ENCODE measurements at places on chromosomes 6 and 20.
A peak's percentile ranks its signal among the peaks of the same experiment; 100 is the strongest.

GRCh38 chr20:9407805-9408421, 106.5 kb upstream of the LAMP5 start:
- H3K27ac ChIP-seq, result no peak overlapping the region
- no peaks in the 10 kb centered on the region for H3K36me3 ChIP-seq
- no peak overlapping the region for H3K4me3 ChIP-seq

- no peaks in the 10 kb centered on the region for H3K4me1 ChIP-seq
- no peaks in the 10 kb centered on the region for H3K27me3 ChIP-seq
- no peak for DNase-seq
- no peaks in the 10 kb centered on the region for H3K36me3 ChIP-seq
- no peak overlapping the region for H3K27ac ChIP-seq
- H3K4me3 ChIP-seq, result no peak overlapping the region
These were observed 869.9 kb downstream of the KIF16B start for GRCh38 chr20:15703171-15703911.

DNA sequence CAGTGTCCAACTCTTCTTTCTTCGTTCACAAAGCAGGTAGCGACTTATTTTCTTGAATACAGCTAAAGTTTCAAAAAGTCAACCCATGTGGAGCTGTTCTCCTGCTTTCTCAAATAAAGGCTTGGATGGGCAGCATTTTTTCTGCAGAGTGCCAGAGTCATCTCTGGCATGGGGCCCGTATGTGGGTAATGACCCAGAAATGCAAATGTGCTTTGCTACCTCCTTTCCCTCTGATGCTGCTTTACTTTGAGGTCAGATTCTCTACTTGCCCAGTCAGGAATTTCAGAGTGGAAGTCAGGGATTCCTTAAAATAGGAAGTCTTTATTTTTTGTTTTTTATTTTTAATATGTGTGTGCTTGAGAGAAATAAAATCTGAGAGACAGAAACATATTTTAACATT, 4.9 kb downstream of the NKAIN2 start:
- H3K27ac ChIP-seq, result no peak overlapping the region
- H3K4me1 ChIP-seq, result no peaks in the 10 kb centered on the region
- no peak overlapping the region for H3K4me3 ChIP-seq
- H3K36me3 ChIP-seq, result no peaks in the 10 kb centered on the region

GRCh38 chr6:108712946-108713345, 135.3 kb upstream of the ARMC2 start:
- no peak for DNase-seq
- H3K27ac ChIP-seq, result no peak overlapping the region
- H3K4me1 ChIP-seq, result peaks cover 5% of the 10 kb centered on the region
- H3K27me3 ChIP-seq, result no peaks in the 10 kb centered on the region
- H3K4me3 ChIP-seq, result no peak overlapping the region

GRCh38 chr6:147262946-147263345, 58.7 kb downstream of the STXBP5 start:
- H3K27ac ChIP-seq, result no peak overlapping the region
- H3K36me3 ChIP-seq, result no peaks in the 10 kb centered on the region
- no peak overlapping the region for H3K4me3 ChIP-seq
- H3K27me3 ChIP-seq, result no peaks in the 10 kb centered on the region

DNA sequence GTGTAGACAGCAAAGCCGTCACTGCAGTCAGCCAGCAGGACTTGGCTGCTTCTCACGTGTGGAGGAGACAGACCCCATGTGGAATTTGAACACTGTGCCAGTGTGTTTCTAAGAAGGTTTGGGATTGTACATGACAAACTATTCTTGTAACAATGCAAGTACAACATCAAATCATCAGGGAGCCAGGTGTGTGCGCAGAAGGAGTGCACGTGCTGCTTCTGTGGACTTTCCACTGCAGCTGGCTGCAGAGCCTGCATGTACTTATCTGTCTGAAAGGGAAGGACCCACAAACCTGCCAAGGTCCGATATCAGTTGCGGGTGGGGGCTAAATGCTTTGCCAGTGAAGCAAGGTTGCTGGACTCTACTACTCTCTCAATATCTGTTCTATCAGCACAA, 211.6 kb downstream of the WDR27 start:
- no peaks in the 10 kb centered on the region for H3K4me1 ChIP-seq
- H3K27me3 ChIP-seq, result no peaks in the 10 kb centered on the region
- no peak overlapping the region for H3K4me3 ChIP-seq
- no peaks in the 10 kb centered on the region for H3K36me3 ChIP-seq
- DNase-seq, result no peak
- no peak overlapping the region for H3K27ac ChIP-seq

DNA sequence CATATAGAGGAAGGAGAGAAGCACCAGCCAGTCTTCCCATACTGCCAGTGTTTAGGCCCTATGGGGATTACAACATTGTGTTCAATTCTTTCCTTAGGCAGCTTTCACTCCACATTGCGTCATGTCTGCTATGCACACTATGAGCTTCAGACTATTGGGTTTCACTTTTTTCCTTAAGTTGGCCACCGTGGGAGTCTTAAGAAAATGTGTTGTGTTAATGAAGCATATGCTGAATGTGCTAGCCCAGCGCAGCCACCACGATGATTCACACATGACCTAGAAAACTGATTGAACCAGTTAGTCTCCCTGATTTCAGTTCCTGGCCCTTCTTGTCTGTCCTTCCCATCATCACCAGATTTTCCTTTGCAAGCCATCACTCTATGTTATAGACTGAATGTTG, 21.5 kb downstream of the TUBB2B start:
- H3K4me3 ChIP-seq, result no peak overlapping the region
- DNase-seq, result no peak
- no peak overlapping the region for H3K27ac ChIP-seq
- no peaks in the 10 kb centered on the region for H3K4me1 ChIP-seq
- no peaks in the 10 kb centered on the region for H3K36me3 ChIP-seq

DNA sequence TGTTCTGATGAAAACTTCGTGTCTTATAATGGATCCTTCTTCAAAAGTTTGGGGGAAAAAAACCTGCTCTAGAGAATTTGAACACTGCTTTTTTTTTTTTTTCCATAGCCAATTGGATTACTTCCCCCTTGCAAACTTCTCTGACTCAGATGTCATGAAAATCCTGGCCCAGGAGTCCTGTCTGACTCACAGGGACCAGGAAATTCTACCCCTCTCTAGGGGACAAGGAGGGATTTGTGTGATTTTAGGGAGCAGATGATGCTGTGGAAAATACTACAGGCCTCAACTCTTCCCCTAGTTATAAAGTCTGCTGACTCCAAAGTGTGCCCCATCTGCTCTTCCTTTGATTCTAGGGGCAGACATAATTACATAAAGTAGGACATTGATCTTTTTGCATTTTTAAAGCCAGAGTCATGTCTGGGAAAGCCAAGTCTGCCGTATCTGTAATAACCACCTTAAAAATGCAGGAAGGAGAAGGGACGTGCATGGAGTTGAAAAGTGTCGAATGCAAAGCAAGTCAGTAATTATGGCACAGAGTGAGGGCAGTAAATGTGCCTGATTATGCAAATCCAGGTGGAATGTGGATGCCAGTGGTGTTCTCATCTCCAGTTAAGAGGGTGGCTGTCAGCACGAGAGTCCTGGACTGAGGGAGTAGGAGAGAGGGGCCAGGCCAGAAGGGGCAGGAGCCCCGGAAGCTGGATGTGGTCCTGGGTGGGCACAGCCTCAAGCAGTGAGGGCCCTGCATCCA, 144.3 kb upstream of the SULF2 start:
- no peak overlapping the region for H3K27ac ChIP-seq

DNA sequence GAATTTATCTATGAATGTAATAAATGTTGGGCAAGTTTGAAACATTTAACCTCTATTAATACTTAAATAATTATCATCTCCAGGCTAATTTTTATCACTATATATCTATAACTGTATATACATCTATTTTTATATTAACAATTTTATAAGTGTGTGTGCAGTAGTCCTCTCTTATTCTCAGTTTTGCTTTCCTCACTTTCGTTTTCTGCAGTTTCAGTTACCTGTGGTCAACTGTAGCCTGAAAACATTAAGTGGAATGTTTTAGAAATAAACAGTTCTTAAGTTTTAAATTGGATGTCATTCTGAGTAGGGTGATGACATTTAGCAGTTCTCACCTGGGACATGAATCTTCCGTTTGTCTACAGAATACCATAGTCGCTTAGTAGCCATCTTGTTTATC, 379.4 kb upstream of the MAN1A1 start:
- H3K27me3 ChIP-seq, result no peaks in the 10 kb centered on the region
- H3K27ac ChIP-seq, result peak overlapping the region; percentile 73
- H3K36me3 ChIP-seq, result no peaks in the 10 kb centered on the region
- H3K4me3 ChIP-seq, result no peak overlapping the region

- H3K4me1 ChIP-seq, result no peaks in the 10 kb centered on the region
- peak overlapping the region; percentile 24 for H3K4me3 ChIP-seq
- no peaks in the 10 kb centered on the region for H3K36me3 ChIP-seq
- H3K27ac ChIP-seq, result no peak overlapping the region
- H3K27me3 ChIP-seq, result no peaks in the 10 kb centered on the region
These were observed 79.0 kb downstream of the IPCEF1 start for GRCh38 chr6:154277629-154278017.

DNA sequence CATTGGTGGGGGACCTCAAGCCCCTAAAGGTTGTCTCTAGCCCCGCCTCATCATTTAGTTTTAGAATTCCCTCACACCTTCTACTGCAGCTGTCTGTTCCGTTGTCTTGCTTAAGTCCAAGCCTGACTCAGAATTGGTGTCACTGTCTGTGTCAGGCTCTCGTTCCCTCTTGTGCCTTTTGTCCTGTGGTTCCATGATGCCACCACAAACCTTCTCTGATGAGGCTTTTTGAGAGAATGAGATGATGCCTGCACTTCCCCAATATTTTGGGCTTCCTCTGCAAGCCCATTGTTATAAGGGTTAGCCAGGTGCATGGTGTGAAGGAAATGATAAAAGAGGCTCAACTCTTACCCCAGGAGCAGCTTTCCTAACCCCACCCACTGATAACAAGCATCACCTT, 8.1 kb upstream of the AKIRIN2 start:
- no peak for DNase-seq
- H3K36me3 ChIP-seq, result no peaks in the 10 kb centered on the region
- H3K27me3 ChIP-seq, result no peaks in the 10 kb centered on the region
- H3K4me1 ChIP-seq, result no peaks in the 10 kb centered on the region

GRCh38 chr20:40673442-40673841, 15.6 kb downstream of the MAFB start:
- DNase-seq, result no peak
- no peaks in the 10 kb centered on the region for H3K36me3 ChIP-seq
- no peaks in the 10 kb centered on the region for H3K27me3 ChIP-seq
- peaks cover 12% of the 10 kb centered on the region for H3K4me1 ChIP-seq

DNA sequence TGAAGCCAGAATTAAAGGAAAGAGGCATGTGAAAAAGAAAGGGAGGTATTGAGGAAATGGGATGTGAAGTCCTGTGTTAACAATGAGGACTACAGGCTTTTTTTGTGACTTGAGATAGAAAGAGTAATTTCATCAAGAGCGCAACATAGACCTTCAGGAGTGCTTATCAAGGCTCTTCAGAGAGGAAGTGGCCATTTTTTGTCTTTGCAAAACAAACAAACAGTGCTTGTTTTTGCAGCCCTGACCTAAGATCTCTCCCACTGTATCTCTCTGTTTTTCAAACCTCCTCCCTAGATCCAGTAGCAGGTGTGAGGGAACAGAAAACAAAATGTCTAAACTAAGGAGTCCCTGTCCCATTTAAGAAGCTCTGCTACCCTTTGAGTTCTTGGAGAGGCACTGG, 710.3 kb upstream of the MARCKS start:
- no peak overlapping the region for H3K4me3 ChIP-seq
- no peaks in the 10 kb centered on the region for H3K4me1 ChIP-seq
- H3K27ac ChIP-seq, result no peak overlapping the region
- no peaks in the 10 kb centered on the region for H3K36me3 ChIP-seq

GRCh38 chr6:7142918-7143475, 35.2 kb downstream of the RREB1 start:
- H3K27me3 ChIP-seq, result no peaks in the 10 kb centered on the region
- no peaks in the 10 kb centered on the region for H3K36me3 ChIP-seq
- H3K4me1 ChIP-seq, result peaks cover 75% of the 10 kb centered on the region
- H3K27ac ChIP-seq, result peak overlapping the region; percentile 88

- no peak overlapping the region for H3K4me3 ChIP-seq
- H3K36me3 ChIP-seq, result no peaks in the 10 kb centered on the region
- no peak overlapping the region for H3K27ac ChIP-seq
- DNase-seq, result no peak
- H3K27me3 ChIP-seq, result no peaks in the 10 kb centered on the region
These were observed 75.5 kb upstream of the CD2AP start for GRCh38 chr6:47402081-47402480.

DNA sequence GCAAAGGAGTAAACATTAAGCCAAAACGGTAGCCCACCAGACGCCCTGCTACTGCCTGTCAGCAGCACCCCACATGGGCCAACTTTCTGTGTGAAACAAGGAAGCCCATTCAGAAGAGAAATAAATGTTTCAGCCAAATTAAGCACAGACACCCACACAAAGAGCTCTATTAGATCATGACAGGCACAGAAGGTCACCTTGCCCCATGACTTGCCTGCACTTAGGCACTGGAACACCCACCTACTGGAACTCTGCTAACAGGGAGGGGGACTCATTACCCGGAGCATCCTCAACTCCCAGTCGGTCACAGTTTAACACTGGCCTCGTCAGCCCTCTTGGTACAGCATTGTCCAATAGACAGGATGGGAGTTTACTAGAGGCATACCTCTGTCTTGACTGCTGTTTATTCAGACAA, 31.8 kb downstream of the GFOD1 start:
- no peaks in the 10 kb centered on the region for H3K36me3 ChIP-seq
- H3K4me1 ChIP-seq, result peaks cover 3% of the 10 kb centered on the region
- no peak overlapping the region for H3K4me3 ChIP-seq
- H3K27me3 ChIP-seq, result no peaks in the 10 kb centered on the region
- DNase-seq, result no peak

DNA sequence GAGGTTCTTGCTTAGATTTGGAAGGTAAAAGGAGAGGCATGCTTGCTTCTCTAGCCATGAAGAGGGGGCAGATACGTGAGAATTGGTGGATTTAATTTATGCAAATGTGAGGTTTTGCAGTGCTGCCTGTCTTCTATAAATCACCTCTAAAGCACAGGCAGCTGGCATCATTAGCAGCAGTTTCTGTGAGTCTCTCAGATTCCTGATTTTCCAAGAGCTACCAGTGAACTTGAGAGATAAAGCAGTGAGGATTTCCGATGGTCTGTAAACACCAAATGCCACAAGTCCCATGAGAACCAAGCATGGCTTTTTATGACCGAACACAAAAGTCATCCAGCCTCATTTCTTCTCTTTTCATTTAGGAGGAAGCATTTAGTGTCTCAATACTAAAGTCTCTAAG, 3.2 kb upstream of the SIRPB2 start:
- no peak overlapping the region for H3K4me3 ChIP-seq
- H3K4me1 ChIP-seq, result no peaks in the 10 kb centered on the region
- H3K36me3 ChIP-seq, result no peaks in the 10 kb centered on the region
- H3K27ac ChIP-seq, result no peak overlapping the region
- no peak for DNase-seq

GRCh38 chr6:2625581-2625980, 125.1 kb downstream of the MYLK4 start:
- H3K36me3 ChIP-seq, result no peaks in the 10 kb centered on the region
- DNase-seq, result no peak
- H3K27me3 ChIP-seq, result peaks cover 3% of the 10 kb centered on the region
- H3K4me3 ChIP-seq, result no peak overlapping the region
